ENCODE measurements at places on chromosomes 13 and 19.

DNA sequence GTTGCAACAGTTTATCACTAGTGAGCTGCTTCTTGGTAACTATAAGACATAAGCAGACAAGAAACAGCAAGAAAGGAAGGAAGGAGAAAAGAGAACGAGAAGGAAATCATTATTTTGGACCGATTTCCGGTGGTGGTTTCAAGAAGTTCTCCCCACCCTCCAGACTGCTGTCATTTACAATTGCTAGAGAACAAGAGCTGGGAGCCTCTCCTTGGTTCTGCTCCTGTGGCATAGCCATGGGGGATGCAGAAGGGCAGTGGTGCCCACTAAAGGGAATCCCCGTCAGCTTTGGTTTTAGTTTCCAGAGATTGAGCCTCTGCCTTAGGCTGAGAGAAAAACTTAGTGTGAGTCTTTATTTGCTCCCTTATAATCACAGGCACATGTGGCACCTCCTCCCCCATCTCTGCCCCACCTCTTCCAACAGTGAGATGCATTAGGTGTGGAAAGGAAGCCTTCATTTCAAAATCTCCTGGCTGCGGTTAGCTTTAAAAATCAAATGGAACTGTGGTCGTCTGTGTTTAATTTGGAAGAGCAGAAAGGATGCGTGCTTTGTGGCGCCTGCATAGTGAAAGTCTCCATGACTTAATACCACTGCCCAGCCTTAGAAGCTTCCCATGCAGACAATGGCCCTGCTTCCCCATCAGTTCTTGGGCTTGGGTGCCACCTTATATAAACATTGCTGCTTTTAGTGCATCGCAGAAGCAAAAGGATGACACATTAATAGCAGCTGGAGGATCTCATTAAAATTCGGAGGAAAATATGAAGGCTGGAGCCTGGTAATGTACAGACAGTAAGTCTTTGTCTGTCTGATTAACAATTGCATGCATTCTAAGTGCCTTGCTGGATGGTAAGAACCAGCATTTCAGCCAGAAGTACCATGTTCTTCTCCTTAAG lies 25.0 kb downstream of the LRCH1 start:
- DNase-seq: peak; percentile 33

- DNase-seq: no peak
Measured at GRCh38 chr13:33060815-33061214, 44.6 kb downstream of the KL start.

- no peak for DNase-seq
Measured at GRCh38 chr13:29619995-29620394, 24.5 kb upstream of the SLC7A1 start.

GRCh38 chr19:41883463-41883820 lies 458 bp downstream of the ARHGEF1 start:
- DNase-seq: no peak
